ENCODE measurements at places on chromosomes 2 and 18.

DNA sequence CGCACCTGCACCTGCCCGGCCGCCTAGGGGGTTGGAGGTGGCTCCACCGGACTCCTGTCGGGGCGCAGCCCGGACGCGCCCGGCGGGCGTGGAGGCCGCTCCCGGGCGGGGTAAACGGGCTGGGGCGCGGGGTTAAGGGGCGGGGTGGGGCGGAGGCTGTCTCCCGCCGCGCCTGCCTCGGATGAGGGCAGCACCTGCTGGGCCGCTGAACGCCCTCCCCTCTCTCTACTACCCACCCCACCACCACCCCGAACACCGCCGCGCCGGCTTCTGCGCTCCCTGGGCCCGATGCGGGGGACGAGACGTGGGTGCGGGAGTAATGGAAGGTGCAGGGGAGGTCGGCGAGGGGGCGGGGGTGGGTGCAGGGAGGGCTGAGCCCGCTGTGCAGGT is 224.8 kb upstream of the ID2 start:
- DNase-seq: no peak

GRCh38 chr2:232377841-232378734 is 463 bp upstream of the ALPP start:
- peak; percentile 31 for DNase-seq

DNA sequence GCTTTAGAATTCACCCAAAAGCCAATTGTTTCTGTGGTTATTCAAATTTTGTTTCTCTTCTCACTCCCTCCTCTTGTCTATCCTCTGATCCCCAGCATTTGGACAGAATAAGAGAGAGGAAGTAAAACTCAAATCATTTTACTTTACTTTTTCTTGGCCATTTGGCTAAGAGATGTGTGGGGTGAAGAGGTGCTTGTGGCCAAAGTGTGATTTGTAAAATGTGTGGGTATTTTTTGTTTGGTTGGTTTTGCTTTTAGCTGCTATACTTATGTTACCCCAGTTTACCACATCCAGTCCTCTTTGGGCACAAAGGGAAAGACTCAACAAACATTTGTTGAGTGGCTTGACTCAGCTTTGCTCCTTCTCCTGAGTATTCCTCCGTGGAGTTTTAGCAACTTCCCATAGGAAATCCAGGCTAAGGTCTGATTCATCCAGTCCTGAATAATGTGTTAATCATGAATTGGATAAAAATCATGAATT is 109.1 kb upstream of the CYP1B1 start:
- DNase-seq: no peak

DNA sequence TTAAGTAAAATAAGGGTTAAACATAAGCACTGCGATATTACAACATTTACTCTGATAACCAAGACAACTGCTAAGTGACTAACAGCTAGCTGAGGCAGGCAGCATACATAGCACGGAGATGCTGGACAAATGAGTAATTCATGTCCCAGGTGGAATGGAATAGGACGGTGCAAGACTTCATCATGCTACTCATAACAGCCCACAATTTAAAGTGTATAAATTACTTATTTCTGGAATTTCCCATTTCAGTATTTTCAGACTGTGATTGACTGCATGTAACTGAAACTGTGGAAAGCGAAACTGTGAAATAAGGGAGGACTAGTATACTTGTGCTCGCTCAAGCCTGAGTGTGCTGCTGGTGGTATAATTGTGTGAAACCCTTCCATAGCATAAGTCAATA is 12.9 kb downstream of the IER3IP1 start:
- no peak for DNase-seq

DNA sequence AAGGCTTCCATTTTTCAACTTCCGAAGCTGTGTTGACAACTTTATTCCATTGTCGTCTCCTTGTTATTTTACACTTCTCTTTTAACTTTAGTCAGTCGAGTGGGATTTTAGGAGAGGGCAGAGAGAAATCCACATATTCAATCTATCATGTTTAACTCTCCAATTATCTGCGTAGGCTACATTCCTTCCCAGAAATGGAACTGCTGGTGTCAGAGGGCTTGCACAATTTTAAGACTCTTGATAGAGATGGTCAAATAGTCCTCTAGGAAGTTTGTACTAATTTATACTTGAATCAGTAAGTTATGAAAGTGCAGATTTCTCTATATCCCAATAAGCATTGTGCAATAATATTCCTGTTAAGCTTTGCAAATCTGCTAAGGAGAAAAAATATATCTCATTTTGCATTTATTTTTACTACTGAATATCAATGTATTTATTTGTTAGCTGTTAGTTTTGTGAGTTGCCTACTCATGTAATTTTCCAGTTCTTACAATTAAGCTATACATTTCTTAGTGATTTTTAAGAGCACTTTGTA is 95.6 kb downstream of the CYP26B1 start:
- DNase-seq: no peak

- no peak for DNase-seq
Measured at GRCh38 chr2:40227210-40227609, 224.7 kb downstream of the SLC8A1 start.

- DNase-seq: no peak
Measured at GRCh38 chr2:128623776-128624761, 305.4 kb upstream of the HS6ST1 start.

DNA sequence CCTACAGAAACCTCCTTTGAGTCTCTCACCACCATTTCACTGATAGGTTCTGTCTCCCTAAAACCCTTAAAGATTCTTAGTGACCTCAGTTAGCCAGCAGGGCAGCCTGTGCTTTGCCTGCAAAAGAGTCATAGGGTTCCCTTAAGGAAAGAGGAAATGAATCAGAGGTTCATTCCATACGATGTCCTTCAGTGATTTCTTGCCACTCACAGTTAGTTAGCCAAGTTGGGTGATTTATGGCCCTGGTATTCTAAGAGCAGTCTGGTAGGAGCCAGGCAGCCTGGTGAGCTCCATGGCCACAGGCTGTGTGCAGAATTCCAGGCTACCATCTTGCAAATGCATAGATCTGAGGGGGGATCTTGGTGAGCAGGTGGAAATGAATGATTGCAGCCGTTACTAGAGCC is 18.7 kb upstream of the CCBE1 start:
- DNase-seq: no peak

DNA sequence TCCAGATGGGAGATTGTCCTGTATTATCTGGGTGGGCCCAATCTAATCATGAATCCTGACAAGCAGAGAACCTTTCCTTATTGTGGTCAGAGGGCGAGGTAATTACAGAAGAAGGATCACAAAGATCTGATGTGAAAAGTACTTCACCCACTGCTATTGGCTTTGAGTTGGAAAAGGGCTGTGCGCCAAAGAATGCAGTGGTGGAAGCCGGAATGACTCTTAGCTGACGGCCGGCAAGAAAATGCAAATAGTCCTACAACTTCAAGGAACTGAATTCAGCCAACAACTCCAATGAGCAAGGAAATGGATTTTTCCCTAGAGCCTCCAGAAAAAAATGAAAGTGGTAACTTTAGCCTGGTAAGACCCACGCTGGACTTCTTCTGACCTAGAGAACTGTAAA is 67.3 kb downstream of the CTNNA2 start:
- DNase-seq: no peak

- DNase-seq: no peak
Measured at GRCh38 chr2:120543899-120544298, 191.8 kb upstream of the GLI2 start.

GRCh38 chr2:38462121-38462661 is 85.1 kb upstream of the ATL2 start:
- DNase-seq: peak; percentile 44

DNA sequence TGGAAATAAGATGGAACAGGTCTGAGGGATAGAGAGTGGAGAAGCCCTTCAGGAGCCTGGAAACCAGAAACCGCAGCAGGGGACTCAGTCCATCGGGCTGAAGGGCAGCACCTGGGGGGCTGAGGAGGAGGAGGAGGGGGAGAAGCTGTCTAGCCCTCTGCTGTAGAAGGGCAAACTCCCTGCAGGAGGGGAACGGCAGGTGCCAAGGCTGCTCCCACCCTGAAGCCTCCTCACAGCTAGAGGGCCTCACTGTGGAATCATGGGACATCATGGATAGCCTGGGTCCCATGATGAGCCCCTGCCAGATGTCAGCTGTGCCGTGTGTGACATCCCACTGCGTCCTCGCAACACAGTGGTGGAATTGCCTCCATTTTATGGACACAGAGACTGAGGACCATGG is 435 bp downstream of the MYO7B start:
- no peak for DNase-seq

DNA sequence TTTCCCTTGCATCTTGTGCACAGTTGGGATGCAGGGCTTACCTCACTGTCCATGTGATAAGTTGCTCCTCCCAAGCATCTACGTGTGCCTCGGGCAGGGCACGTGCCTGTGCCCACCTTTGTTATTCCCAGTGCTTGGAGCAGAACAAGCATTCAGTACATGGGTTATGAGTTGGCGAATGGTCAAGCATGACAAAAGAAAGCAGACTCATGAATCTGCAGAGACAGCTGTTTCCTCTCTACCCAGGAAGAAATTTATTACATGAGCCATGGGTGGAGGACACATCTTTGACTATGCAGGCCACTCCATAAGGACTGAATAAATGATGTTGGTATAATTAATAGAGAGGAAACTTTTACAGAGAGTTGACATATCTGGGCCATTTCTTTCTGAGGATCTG is 127.8 kb downstream of the TPGS2 start:
- no peak for DNase-seq
